Activated T-cell treated with anti-CD3 and anti-CD28 coated beads, Interleukin-2, amount 50 U/mL, for 1 hour (primary cell): ENCODE measurements at places on chromosomes 7 and 10.

DNA sequence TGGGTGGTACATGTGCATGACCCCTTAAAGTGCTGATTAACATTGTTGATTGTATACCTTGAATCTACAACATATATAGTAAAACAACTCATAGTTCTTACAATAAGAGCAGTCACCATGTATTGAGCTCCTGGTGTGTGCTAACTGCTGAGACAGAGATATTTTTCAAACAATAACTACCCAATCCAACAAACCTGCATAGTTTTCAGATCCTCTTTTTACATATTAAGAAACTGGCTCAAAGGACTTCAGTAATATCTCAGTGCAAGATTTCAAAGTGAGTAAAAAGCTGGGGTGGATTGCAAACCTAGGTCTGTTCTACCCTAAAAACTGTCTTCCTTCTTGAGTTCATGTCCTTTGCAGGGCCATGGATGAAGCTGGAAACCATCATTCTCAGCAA is 272.2 kb downstream of the SNX13 start:
- DNase-seq: no peak

DNA sequence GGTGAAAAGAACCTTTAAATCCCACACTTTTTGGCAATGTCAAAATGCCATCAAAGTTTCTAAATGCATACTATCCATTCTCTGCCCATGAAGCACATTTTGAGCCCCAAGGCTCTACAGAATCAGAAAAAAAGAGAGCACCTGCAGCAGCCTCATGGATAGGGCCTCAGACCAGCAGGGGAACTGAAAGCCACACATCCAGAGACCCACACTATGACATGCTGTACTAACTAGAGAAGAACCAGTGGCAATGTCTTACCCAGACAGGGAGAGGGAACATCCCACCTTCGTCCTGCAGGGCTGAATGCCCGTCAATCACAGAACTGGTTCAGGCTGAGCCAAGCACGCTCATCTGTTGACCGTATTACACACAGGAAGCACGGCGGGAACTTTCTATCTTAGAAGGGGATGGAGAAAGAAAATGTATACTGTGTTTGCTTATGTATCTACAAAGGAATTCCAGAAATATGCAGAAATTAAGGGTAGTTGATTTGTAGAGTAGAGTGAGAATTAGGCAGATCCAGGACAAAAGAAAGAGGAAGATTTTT is 237.2 kb downstream of the GLI3 start:
- no peak for DNase-seq

- no peak for DNase-seq
Measured at GRCh38 chr10:122255509-122256301, 15.4 kb upstream of the BTBD16 start.

DNA sequence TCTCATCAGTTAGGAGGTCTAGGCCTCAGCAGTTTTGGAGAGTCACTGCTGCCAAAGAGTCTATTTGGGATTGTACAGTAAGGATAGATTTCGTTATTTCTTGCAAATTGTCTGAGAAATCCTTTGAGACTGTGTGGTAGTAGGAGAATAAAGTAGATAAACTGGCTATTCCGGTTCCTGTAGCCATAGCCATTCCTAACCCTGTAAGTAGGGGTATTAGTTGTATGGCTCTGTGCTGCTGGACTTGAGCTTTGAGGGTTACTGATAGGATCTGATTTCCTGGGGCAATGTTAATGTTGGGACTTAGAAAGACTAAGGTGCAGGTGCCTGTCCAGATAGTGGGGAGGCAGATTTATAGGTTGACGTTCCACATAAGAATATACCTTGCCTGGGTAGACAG is 36.1 kb upstream of the ZNF138 start:
- DNase-seq: no peak

DNA sequence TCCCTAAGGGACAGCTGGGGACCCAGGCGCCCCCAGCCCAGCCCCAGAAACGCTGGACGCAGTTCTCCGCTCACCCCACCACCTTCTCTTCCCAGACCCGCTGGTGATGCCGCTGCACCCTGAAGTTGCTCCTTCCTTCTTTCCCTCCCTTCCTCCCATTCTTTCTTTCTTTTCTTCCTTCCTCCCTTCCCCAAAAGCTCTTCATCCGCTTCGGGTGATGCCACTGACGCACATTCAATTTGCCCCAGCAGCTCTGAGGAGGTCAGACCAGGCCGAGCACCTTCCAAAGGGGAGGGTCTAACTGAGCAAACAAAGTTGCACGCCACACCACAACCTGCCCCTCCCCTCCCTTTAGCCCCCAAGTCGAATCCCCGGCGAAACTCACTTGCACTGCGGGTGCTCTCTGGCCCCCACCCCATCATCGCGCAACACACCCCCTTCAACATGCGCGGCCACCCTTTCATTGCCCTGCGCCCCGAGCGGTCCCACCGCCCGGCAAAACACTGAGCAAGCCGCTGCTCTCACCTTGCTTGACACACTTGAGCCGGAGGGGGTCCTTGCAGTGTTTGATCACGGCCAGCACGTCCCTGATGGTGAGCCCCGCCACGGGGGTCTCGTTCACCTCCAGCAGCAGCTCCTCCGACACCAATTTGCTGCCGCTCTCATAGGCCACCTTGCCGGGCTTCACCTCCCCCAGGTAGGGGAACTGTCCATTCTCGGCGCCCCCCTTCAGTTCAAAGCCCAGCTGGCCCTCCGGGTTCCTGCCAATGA is 787 bp downstream of the MAGI2 start:
- no peak for DNase-seq

GRCh38 chr7:74507538-74508319 is 54.0 kb downstream of the GTF2IRD1 start:
- DNase-seq: no peak

GRCh38 chr7:69840248-69840647 is 242.0 kb downstream of the AUTS2 start:
- DNase-seq: no peak
